Naive thymus-derived CD4-positive, alpha-beta T cell (primary cell): ENCODE measurements at places on chromosomes 7 and 10. TPM values are rescaled to one million over a fixed set of nuclear protein-coding genes. Genes with fewer than 3 reads are reported as not detected.

DNA sequence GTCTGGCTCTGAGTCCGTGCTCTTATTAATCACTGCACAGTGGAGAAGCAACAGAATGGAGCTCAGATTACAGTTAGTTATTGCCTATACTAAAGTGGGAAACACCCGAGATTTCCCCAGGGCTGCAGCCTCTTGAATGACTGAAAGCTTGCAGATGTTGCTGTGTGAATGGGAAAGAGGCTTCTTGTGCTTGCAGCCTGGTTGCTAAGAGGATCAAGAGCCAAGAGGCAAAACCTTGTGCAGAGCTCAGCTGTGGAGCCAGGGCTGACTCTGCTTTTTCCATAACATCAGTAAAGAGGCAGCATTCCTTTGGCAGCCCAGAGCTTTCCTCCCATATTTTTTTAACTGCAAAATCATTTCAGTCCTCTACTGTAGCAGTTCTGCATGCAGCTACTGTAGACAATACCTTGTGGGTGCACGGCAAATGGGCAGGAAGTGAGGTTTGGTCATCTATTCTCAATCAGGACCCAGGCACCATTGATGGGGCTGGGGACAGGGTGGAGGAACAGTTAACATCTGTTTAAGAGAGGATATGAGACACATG, 86.5 kb downstream of the RALA start:
- H3K27me3 ChIP-seq: no peaks in the 10 kb centered on the region
- no peaks in the 10 kb centered on the region for H3K4me1 ChIP-seq
- no peaks in the 10 kb centered on the region for H3K36me3 ChIP-seq
- no peak overlapping the region for H3K27ac ChIP-seq

- DNase-seq: no peak
- H3K27ac ChIP-seq: no peak overlapping the region
- H3K36me3 ChIP-seq: no peaks in the 10 kb centered on the region
- no peaks in the 10 kb centered on the region for H3K27me3 ChIP-seq
- H3K4me3 ChIP-seq: no peak overlapping the region
Measured at GRCh38 chr10:2223548-2224320, 486.4 kb upstream of the ADARB2 start.

The STEAP2 gene
- total RNA-seq: not detected in 2 replicates

The FZD1 gene
- total RNA-seq: 0.64 TPM

The LRIT1 gene
- total RNA-seq: not detected in 2 replicates
